Smooth muscle cell of bladder (primary cell): ENCODE measurements at places on chromosomes 1 and 21. TPM values are rescaled to one million over a fixed set of nuclear protein-coding genes. Genes with fewer than 3 reads are reported as not detected.

Gene TFAP2E
- total RNA-seq: under 0.01 and 0.18 TPM in 2 replicates

Gene KMO
- total RNA-seq: under 0.01 TPM in 1 of 2 replicates, not detected in the other

Gene KCNA3
- 0.14 and 0.18 TPM in 2 replicates for total RNA-seq

Gene HUNK
- total RNA-seq: under 0.01 and 0.14 TPM in 2 replicates

Gene RSBN1
- 7.9 and 9.0 TPM in 2 replicates for total RNA-seq

Gene AMY1C
- not detected in 2 replicates for total RNA-seq

Gene FCRL4
- not detected in 2 replicates for total RNA-seq

Gene SLAMF9
- 0.28 and 0.46 TPM in 2 replicates for total RNA-seq

Gene SCCPDH
- 43.0 and 47.5 TPM in 2 replicates for total RNA-seq

Gene SLC9C2
- not detected in 2 replicates for total RNA-seq

Gene FCAMR
- total RNA-seq: not detected in 2 replicates

Gene OR2T35
- total RNA-seq: not detected in 2 replicates

Gene SCYL3
- total RNA-seq: 8.2 and 11.3 TPM in 2 replicates

Gene LCE3E
- not detected in 2 replicates for total RNA-seq

Gene TNFRSF1B
- 7.1 and 10.7 TPM in 2 replicates for total RNA-seq

Gene BATF3
- 0.65 and 0.71 TPM in 2 replicates for total RNA-seq

Gene GOLT1A
- not detected in 2 replicates for total RNA-seq

Gene CCDC30
- total RNA-seq: 1.00 and 1.4 TPM in 2 replicates

Gene NES
- 6.1 and 6.7 TPM in 2 replicates for total RNA-seq

Gene NCAM2
- 1.8 and 9.6 TPM in 2 replicates for total RNA-seq

Gene DCDC2B
- under 0.01 TPM in 1 of 2 replicates, not detected in the other for total RNA-seq

Gene FAM72D
- total RNA-seq: 0.28 and 0.37 TPM in 2 replicates

Gene SLAMF8
- total RNA-seq: not detected in 2 replicates

Gene C1orf210
- total RNA-seq: not detected in 2 replicates

Gene INSRR
- not detected in 2 replicates for total RNA-seq
